ENCODE measurements at places on chromosomes 3 and 15.

- H3K4me1 ChIP-seq = no peaks in the 10 kb centered on the region
- H3K27ac ChIP-seq = no peak overlapping the region
- no peak for DNase-seq
Observed at GRCh38 chr3:177647341-177647740, 450.1 kb upstream of the TBL1XR1 start.

GRCh38 chr3:100570811-100571210 lies 38.6 kb upstream of the ADGRG7 start:
- H3K27me3 ChIP-seq = no peaks in the 10 kb centered on the region
- H3K4me3 ChIP-seq = no peak overlapping the region
- no peak overlapping the region for H3K27ac ChIP-seq
- DNase-seq = no peak

- H3K4me3 ChIP-seq = peak overlapping the region; percentile 53
- H3K4me1 ChIP-seq = peaks cover 23% of the 10 kb centered on the region
- H3K27ac ChIP-seq = peak overlapping the region; percentile 99
- H3K36me3 ChIP-seq = no peaks in the 10 kb centered on the region
- no peaks in the 10 kb centered on the region for H3K27me3 ChIP-seq
- DNase-seq = peak; percentile 91
Observed at GRCh38 chr15:99014803-99015697, 7.5 kb upstream of the PGPEP1L start.

DNA sequence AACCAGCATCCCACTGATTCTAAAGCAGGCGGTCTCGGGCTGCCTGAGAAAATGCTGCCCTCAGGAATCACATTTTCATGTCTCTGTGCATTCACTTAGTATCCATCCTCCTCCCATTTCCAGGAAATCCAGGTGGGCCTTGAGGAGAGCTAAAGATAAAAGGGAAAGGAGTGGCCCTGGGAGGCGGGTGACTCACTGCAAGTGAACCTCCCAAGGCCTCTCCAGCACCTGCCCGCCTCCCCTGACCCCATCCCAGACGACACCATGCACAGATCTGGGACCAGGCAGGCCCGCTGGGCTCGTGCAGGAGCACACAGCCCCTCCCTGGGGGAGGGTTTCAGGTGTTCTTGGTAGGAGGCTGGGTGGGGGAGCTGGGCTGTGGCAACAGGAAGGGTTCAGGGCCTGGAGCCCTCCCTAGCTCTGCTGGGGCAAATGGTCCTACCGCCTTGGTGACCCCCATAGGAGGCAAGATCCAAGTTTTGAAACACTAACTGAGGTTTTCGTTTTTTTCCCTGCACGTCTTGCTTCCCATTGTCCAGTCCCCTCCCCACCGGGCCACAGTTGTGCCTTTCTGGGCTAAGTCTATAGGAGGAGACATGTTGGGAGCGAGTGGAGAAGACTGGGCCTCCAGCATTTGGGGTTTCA lies 22.2 kb downstream of the MELTF start:
- H3K27ac ChIP-seq = no peak overlapping the region
- H3K4me1 ChIP-seq = peaks cover 3% of the 10 kb centered on the region
- H3K36me3 ChIP-seq = no peaks in the 10 kb centered on the region

GRCh38 chr3:184380185-184380626 lies 352 bp downstream of the CHRD start:
- no peaks in the 10 kb centered on the region for H3K36me3 ChIP-seq
- peak; percentile 71 for DNase-seq
- peak overlapping the region; percentile 45 for H3K4me3 ChIP-seq

DNA sequence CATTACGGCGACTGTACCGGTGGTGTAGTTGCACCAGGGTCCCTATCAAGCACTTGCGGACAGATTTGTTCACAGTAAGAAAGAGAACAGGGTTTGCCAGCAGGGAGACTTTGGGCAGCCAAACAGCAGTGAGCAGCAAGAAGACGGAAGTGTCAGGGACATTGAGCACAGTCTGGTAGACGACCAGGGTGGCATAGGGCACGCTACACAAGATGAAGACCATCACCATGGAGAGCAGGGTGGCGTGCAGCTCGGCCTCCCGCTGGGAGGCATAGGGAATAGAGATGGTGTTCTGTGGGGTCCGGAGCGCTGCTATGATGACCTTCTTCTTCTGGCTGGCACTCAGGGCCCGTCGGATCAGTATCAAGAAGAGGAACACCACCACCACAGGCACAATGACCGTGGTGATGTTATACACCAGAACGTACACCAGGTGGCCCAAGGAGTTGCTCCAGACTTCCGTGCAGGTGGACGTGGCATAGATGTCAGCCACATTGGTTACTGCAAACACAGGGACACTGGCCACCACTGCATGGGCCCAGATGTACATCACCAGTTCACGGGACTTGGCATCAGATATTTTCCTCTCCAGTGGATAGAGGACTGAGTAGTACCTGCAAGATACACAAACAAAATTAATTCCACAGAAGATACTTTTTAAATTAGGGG lies 19.1 kb upstream of the FSIP1 start:
- H3K4me3 ChIP-seq = no peak overlapping the region
- no peak for DNase-seq
- H3K27me3 ChIP-seq = no peaks in the 10 kb centered on the region
- H3K4me1 ChIP-seq = no peaks in the 10 kb centered on the region

- no peaks in the 10 kb centered on the region for H3K27me3 ChIP-seq
- no peak overlapping the region for H3K4me3 ChIP-seq
- H3K4me1 ChIP-seq = no peaks in the 10 kb centered on the region
- no peaks in the 10 kb centered on the region for H3K36me3 ChIP-seq
Observed at GRCh38 chr3:174776123-174776522, 83.0 kb upstream of the NAALADL2 start.

DNA sequence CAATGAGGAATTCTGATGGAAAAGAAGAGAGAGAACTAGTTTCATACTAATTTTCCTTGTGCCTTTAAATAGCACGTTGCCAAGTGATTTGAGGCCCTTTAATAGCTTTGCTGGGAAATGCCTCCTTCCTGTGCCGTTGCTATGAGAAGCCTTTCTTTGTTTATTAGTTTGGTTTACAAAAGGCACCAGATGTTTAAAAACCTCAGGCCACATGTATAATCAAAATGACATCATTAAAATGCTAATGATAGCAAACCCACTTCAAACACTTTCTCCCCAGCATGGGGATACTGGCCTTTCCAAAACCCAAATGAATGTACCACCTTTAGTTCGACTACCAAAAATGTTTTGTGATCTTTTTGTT lies 50.0 kb upstream of the TBC1D23 start:
- no peaks in the 10 kb centered on the region for H3K27me3 ChIP-seq
- H3K4me3 ChIP-seq = no peak overlapping the region
- peak overlapping the region; percentile 59 for H3K27ac ChIP-seq
- no peaks in the 10 kb centered on the region for H3K36me3 ChIP-seq
- peaks cover 22% of the 10 kb centered on the region for H3K4me1 ChIP-seq
- no peak for DNase-seq

GRCh38 chr3:190694335-190695001 lies 168.0 kb downstream of the GMNC start:
- H3K27me3 ChIP-seq = no peaks in the 10 kb centered on the region
- H3K4me1 ChIP-seq = no peaks in the 10 kb centered on the region
- no peak overlapping the region for H3K4me3 ChIP-seq

- H3K4me1 ChIP-seq = no peaks in the 10 kb centered on the region
- H3K4me3 ChIP-seq = no peak overlapping the region
- H3K36me3 ChIP-seq = no peaks in the 10 kb centered on the region
- DNase-seq = peak; percentile 26
- no peak overlapping the region for H3K27ac ChIP-seq
Observed at GRCh38 chr15:42084465-42085235, 9.7 kb downstream of the PLA2G4D start.

- no peak for DNase-seq
- H3K27me3 ChIP-seq = no peaks in the 10 kb centered on the region
- no peaks in the 10 kb centered on the region for H3K4me1 ChIP-seq
- no peak overlapping the region for H3K4me3 ChIP-seq
- no peaks in the 10 kb centered on the region for H3K36me3 ChIP-seq
Observed at GRCh38 chr3:146894406-146894805, 289.3 kb upstream of the PLSCR5 start.

DNA sequence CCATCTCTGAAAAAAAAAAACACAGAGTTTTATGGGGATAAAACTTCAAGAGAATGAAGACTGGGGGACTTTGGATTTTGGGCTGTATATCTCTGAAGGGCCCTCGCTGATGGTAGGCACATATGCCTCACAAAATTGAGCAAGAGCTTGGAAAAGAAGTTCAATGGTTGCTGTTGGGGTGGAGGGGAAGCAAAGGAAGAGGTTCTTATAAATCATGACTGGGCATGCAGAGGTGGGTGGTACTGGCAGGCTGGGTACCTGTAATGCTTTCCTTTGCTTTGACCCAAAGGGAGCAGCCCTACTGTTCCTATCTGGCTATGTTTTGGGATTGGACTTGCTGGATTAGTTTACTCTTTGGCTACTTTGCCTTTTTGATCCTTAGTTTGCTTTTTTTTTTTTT lies 6.0 kb upstream of the RTP1 start:
- no peak overlapping the region for H3K27ac ChIP-seq
- H3K4me3 ChIP-seq = no peak overlapping the region
- H3K27me3 ChIP-seq = no peaks in the 10 kb centered on the region
- DNase-seq = no peak

GRCh38 chr3:64987726-64988125 lies 299.9 kb upstream of the ADAMTS9 start:
- no peak for DNase-seq
- H3K27ac ChIP-seq = no peak overlapping the region
- H3K27me3 ChIP-seq = no peaks in the 10 kb centered on the region
- no peak overlapping the region for H3K4me3 ChIP-seq

DNA sequence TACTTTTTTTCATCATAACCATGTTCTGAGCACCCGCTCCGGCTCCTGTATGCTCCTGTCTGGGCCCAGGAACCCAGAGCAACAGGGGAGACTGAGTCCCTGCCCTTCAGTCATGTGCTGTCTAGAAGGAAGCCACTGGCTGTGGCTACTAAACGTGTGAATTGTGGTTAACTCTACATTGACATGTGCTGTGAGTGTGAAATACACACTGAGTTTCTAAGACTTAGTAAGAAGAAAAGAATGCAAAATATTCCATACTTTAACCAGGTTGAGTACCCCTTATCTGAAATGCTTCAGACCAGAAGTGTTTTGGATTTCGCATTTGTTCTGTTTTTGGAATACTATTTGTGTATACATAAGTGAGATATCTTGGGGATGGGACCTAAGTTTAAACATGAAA lies 42.8 kb upstream of the CGNL1 start:
- H3K4me1 ChIP-seq = no peaks in the 10 kb centered on the region
- peaks cover 11% of the 10 kb centered on the region for H3K27me3 ChIP-seq
- H3K27ac ChIP-seq = no peak overlapping the region
- no peak for DNase-seq
- no peaks in the 10 kb centered on the region for H3K36me3 ChIP-seq
- H3K4me3 ChIP-seq = no peak overlapping the region

GRCh38 chr3:146033950-146034349 lies 127.0 kb downstream of the PLOD2 start:
- H3K27me3 ChIP-seq = no peaks in the 10 kb centered on the region
- no peak overlapping the region for H3K27ac ChIP-seq
- no peaks in the 10 kb centered on the region for H3K4me1 ChIP-seq

DNA sequence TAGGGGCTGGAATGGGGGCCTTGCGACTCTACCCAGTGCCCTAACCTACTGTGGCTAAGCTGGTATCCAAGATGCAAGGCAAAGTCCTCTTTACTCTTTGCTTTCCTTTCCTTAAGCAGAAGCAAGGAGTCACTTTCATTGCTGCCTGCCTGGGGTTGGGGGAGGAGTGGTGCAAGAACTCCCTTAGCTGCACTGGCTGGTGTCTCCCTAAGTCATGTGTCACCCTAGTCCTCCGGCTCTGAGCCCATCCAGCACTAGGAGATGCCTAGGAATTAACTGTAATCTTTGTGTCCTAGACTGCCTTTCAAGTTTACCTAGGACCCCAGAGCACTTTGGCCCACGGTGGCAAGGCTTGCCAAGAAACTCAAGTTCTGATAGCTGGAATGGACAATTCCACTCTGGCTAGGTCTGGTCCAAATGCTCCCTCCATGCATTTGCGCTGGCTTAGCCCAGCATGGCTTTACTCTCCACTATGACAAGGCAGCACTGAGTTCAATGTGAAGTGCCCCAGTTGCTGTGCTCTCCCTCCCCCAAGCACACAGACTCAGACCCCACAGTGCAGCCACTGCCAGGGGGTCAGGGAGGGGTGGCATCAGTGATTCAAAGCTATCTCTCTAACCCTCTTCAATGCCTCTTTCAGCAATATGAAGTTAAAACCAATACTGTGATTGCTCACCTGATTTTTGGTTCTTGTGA lies 58.7 kb downstream of the ESYT3 start:
- H3K27ac ChIP-seq = peak overlapping the region; percentile 85
- H3K4me3 ChIP-seq = no peak overlapping the region
- peaks cover 38% of the 10 kb centered on the region for H3K4me1 ChIP-seq
- peak; percentile 76 for DNase-seq
- H3K27me3 ChIP-seq = no peaks in the 10 kb centered on the region

DNA sequence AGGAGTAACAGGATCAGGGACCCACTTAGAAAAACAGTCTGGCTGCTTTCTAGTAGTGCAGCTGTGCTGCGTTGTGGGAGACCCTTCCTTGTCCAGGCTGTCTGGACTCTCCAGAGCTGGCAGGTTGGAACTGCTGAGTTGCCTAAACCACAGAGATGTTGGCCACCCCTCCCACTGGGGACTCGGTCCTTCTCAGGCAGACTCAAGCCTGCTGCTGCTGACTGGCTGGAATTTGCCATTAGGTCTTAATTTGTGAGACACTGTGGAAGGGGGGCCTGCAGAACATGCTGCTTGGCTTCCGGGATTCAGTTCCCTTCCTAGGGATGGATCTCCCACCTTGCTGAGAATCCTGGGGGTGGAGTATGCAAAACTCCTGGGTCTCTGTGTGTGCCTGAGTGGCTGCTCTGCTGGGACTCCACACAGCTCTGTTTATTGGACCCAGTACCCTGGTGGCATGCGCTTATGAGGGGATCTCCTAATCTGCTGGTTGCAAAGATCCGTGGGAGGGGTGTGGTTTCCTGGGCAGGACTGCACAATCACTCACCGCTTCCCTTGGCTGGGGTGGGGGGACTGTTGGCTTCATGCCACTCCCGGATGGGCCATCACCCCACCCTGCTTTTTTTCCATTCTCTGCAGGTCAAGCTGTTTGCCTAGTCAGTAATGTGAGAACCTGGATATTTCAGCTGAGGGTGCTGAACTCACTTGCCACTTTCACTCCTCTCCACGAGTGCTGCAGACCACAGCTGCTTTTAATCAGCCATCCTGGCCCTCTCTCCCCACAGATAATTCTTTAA lies 150.5 kb downstream of the CFAP20DC start:
- peak overlapping the region; percentile 49 for H3K27ac ChIP-seq
- H3K4me1 ChIP-seq = no peaks in the 10 kb centered on the region
- no peak for DNase-seq
- H3K36me3 ChIP-seq = no peaks in the 10 kb centered on the region

DNA sequence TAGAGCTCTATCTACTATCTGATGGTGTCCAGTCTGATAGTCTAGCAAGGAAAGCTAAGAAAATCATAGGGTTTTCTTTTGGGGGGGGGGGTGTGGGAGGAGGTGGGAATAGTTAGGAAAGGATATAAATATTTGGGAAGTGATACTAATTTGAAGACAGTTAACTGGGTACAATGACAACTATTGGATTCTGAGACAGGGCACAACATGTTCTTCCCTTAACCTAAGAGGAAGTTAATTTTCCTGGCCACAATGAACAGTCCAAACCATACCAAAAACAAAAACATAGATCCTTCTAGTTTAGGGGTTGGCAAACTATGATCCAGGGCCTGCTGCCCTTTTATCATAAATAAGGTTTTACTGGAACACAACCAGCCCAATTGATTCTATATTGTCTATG lies 10.0 kb upstream of the HCLS1 start:
- no peak overlapping the region for H3K4me3 ChIP-seq
- no peaks in the 10 kb centered on the region for H3K36me3 ChIP-seq
- no peaks in the 10 kb centered on the region for H3K4me1 ChIP-seq
- no peak overlapping the region for H3K27ac ChIP-seq
- no peaks in the 10 kb centered on the region for H3K27me3 ChIP-seq
- DNase-seq = no peak
